ENCODE measurements at places on chromosomes 12 and 14.

DNA sequence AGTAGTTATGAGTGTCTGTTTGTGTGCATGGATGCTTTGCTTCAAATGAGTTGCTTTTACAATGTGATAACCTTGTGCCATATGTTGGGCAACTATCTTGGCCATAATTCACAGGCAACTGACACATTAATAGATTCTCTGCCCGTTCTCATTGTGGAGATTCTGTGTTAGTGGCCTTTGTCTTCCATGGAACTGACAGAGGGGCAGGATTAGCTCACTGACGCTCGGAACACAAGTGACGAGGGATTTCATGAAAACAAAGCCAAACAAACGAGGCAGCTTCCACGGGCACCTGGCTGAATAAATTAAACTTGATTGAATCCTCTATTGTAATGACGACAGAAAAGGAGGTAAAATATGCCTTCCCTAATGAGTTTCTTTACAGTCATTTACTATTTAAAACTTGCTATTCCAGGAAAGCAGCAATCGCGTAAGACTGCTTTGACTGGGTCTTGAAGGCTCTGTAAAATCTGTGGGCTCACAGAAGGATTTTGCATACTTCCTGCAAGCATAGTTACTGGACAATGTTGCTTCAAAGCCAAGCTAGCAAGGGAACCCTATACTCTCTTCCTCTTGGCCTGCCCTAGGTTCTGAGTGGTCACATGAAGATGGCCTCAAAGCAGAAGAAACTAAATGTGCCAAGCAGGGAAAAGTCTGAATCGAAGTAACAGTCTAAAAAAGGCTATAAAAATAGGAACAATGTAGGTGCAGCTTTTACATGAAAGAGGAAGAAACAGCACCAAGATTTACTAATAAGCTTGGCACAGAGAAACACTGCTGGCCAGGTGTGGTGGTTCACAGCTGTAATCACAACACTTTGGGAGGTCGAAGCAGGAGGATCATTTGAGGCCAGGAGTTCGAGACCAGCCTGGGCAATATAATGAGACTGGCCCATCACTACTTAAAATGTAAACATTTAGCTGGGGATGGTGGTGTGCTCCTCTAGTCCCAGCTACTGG, 28.1 kb upstream of the SINHCAF start:
- no peaks in the 10 kb centered on the region for H3K27me3 ChIP-seq
- no peaks in the 10 kb centered on the region for H3K36me3 ChIP-seq
- no peak overlapping the region for H3K4me3 ChIP-seq
- peak; percentile 38 for DNase-seq

DNA sequence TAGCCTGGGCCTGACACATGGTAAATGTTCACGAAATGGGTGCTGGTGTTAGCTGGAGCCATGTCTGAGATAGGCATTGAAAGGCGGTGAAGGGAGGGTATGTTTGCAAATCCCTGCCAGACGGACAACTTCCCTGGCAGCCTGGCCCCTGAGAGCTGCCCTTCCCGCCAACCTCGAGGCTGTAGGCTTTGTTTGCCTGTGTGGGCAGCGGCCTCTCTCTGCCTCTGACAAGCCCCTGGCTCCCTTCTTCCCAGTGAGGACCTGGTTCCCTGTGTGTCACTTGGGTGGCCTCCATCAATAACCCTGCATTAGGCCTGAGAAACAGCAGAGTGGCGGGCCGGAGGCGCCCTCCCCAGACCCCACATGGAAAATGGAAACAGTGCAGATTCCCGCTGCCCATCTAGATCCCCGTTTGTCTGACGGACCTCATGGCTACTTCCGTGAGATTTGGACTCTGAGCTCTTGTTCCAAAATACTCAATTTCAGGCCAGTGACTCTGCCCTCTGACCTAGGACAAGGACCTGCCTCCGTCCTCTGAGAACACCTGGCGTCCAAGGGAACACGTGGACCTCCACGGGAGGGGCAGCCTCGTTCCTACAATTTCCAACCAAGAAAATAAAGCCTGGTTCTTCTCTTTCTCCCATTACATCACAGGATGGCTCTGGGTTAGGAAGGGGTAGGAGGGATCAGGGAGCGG, 325.5 kb downstream of the DPF3 start:
- no peaks in the 10 kb centered on the region for H3K4me1 ChIP-seq
- peaks cover 2% of the 10 kb centered on the region for H3K27me3 ChIP-seq
- no peak overlapping the region for H3K4me3 ChIP-seq
- H3K27ac ChIP-seq: no peak overlapping the region
- DNase-seq: no peak

DNA sequence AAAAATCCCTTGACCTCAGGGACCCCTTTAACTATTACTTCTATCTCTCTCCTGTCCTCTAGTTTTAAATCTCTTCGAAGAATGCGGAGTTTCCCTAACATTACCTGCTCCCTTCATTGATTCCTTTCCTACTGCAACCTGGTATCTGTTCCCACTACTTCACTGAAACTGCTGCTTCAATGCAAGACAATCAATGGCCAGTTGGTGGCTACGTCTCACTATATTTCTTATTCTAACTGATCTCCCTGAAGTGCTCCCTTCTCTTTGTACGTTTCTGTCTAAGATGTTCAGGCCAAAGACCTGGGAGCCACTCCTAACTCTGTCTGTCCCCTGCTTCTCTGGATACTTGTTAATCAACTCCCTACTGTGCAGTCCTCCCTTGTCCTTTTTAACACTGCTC, 10.3 kb upstream of the KCNA1 start:
- no peaks in the 10 kb centered on the region for H3K4me1 ChIP-seq
- no peaks in the 10 kb centered on the region for H3K36me3 ChIP-seq
- no peak overlapping the region for H3K27ac ChIP-seq
- peaks cover 25% of the 10 kb centered on the region for H3K27me3 ChIP-seq
- no peak overlapping the region for H3K4me3 ChIP-seq
- DNase-seq: no peak

DNA sequence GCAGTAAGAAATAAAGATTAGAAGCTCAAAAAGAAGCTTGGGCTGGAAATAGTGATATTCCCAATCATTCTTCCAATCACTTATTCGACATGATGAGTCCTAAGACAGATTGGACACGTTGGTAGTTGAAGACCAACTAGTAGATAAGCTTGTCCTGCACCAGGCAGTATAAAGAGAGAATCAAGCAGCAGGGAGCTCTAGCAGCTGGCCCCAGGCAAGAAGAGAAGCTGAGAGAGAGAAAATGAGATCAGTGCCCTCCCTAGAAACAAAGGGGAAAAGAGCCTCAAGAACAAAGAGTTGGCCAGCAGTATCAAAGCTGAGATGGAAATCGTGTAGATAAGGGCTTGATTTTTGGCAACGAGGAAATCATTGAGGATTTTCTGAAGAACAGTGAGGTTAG, 20.6 kb downstream of the RASSF8 start:
- H3K36me3 ChIP-seq: no peaks in the 10 kb centered on the region
- no peak overlapping the region for H3K4me3 ChIP-seq
- H3K4me1 ChIP-seq: no peaks in the 10 kb centered on the region
- H3K27ac ChIP-seq: no peak overlapping the region

DNA sequence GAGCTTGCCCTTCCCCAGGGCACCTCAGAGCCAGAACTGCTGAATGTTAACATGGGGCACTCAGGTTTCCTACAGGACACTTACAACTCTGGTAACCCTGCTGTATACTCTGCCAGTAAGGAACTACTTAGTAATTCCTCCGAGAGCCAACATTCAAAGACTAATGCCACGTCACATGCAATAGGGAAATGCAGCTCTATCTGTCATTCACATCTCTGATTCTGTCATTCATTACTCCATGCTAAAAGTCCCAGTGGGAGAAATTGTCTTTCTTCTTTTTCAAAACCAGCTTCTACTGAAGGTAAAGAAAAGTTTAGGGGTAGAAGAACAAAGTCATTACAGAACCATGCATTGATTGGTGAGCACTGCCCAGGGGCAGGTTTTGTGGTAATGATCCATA, 189.2 kb downstream of the DAD1 start:
- H3K36me3 ChIP-seq: no peaks in the 10 kb centered on the region
- no peak overlapping the region for H3K27ac ChIP-seq
- H3K4me1 ChIP-seq: no peaks in the 10 kb centered on the region
- DNase-seq: no peak

DNA sequence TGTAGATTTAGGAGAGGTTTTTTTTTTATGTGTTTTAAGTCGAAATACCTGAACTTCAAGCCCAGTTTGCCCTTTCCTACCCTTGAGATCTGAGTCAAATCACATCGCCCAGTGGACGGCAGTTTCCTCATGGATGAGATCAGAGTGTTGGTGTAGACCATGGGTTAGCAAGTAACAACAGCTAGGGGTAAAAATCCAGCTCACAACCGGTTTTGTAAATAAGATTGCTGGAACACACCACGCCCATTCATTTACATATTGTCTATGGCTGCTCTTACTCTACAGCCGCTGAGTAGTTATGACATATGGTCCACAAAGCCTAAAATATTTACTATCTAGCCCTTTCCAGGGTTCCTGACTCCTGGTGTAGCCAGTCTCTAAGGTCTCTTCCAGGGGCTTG, 158.5 kb upstream of the PLEKHG7 start:
- H3K4me3 ChIP-seq: no peak overlapping the region
- no peak overlapping the region for H3K27ac ChIP-seq
- H3K36me3 ChIP-seq: no peaks in the 10 kb centered on the region
- DNase-seq: no peak
- no peaks in the 10 kb centered on the region for H3K27me3 ChIP-seq

DNA sequence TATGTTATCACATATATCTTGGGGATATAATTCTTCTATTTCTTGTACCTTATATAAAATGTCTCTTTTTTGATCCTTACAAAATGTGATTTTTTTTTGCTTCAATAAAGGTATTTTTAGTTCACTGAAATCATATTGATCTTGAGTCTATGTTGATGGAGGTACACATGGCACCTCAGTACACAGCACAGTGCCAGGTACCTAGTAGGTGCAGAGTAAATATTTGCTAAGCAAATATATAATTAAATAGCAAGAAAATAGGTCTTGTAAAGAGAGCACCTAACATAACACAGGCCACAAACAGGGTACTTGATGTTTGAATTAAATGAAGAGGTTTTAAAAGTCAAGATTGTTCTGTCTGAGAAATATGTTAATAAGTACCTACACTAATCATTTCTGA, 69.7 kb downstream of the CIT start:
- no peak overlapping the region for H3K4me3 ChIP-seq
- peaks cover 19% of the 10 kb centered on the region for H3K36me3 ChIP-seq
- H3K4me1 ChIP-seq: no peaks in the 10 kb centered on the region
- no peaks in the 10 kb centered on the region for H3K27me3 ChIP-seq
- DNase-seq: no peak

- H3K27ac ChIP-seq: no peak overlapping the region
- H3K36me3 ChIP-seq: no peaks in the 10 kb centered on the region
- H3K27me3 ChIP-seq: no peaks in the 10 kb centered on the region
These were observed 204.6 kb upstream of the SLC38A2 start for GRCh38 chr12:46577063-46577776.

- peaks cover 18% of the 10 kb centered on the region for H3K4me1 ChIP-seq
- no peak overlapping the region for H3K27ac ChIP-seq
- H3K27me3 ChIP-seq: no peaks in the 10 kb centered on the region
These were observed 22.4 kb downstream of the ERH start for GRCh38 chr14:69375722-69376121.

- no peak for DNase-seq
- H3K4me1 ChIP-seq: peaks cover 4% of the 10 kb centered on the region
- peaks cover 2% of the 10 kb centered on the region for H3K27me3 ChIP-seq
- no peak overlapping the region for H3K4me3 ChIP-seq
These were observed 42.6 kb downstream of the SOCS2 start for GRCh38 chr12:93614917-93615596.

DNA sequence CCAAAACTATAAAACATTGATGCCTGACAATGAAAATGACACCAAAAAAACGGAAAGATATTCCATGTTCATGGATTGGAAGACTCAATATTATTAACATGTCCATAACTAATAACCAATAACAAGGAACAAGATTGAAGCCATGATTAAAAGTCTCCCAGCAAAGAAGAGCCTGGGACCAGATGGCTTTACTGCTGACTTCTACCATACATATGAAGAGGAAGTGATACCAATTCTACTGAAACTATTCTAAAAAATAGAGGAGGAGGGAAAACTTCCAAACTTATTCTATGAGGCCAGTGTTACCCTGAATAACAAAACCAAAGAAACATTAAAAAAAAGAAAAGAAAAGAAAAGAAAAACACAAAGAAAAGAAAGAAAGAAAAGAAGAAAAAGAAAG, 54.6 kb upstream of the ATF7IP start:
- no peak overlapping the region for H3K27ac ChIP-seq
- no peak for DNase-seq
- no peaks in the 10 kb centered on the region for H3K36me3 ChIP-seq
- H3K27me3 ChIP-seq: no peaks in the 10 kb centered on the region
- peaks cover 22% of the 10 kb centered on the region for H3K4me1 ChIP-seq
- no peak overlapping the region for H3K4me3 ChIP-seq

- no peaks in the 10 kb centered on the region for H3K36me3 ChIP-seq
- no peak for DNase-seq
- H3K27me3 ChIP-seq: no peaks in the 10 kb centered on the region
- H3K4me1 ChIP-seq: peaks cover 8% of the 10 kb centered on the region
- H3K4me3 ChIP-seq: no peak overlapping the region
These were observed 123.2 kb downstream of the CHST11 start for GRCh38 chr12:104579718-104580495.

DNA sequence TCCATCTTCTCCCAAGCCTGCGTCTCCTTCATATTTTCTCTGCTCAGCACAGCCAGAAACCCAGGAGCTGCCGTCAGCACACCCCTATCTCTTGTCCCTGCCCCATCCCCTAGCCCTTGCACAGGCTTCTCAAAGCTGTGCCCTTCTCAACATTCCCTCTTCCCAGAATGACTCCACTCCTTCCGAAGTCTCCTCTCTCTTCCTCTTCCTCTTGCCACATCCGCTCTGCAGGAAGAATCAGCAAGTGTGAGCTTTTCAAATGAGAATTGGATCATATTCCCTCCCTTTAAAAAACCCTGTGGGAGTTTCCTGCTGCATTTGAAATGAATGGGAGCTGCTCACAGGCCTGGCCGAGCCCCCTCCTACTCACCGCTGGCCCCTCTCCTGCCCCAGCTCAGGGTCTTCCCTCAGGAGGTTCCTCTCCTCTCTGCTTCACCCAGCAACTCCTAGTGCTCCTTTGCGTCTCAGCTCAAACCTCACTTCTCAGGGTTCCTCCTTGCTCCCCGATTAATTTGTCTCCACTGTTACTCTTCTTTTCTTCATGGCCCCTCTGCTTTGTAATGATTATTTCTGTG, 528.5 kb upstream of the CCDC196 start:
- no peaks in the 10 kb centered on the region for H3K4me1 ChIP-seq
- H3K27me3 ChIP-seq: no peaks in the 10 kb centered on the region
- no peak overlapping the region for H3K4me3 ChIP-seq
- no peak for DNase-seq
- no peaks in the 10 kb centered on the region for H3K36me3 ChIP-seq
- H3K27ac ChIP-seq: no peak overlapping the region

All from CD14-positive monocyte (primary cell).